ENCODE measurements at places on chromosomes 3 and 15.

DNA sequence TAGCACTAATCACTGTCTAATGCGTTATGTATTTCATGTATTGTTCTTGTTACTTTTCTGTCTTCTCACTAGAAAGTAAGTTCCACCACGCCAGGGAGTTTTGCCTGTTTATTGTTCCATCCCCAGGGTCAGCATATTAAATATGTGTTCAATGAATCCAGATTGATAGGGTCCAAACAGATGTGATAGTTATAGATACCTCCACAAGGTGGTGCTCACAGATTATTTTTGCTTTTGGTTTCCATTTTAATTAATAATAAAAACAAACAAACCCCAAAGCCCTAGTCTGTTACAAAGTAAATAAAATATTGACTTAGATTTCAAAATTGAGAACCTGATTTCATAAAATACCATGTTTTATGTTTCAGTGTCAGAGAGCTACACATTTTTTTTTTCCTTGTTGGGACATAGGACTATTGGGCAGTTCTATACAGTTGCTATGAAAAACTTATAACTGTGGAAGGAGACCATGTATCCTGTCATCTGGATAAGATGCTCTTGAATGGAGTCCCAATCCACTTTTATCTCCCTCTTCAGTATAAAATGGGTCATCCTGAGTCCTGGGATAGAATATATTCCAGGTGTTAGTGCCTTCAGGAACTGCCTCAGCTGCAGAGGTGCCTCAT is 12.4 kb downstream of the OTOL1 start:
- ATAC-seq: no peak

DNA sequence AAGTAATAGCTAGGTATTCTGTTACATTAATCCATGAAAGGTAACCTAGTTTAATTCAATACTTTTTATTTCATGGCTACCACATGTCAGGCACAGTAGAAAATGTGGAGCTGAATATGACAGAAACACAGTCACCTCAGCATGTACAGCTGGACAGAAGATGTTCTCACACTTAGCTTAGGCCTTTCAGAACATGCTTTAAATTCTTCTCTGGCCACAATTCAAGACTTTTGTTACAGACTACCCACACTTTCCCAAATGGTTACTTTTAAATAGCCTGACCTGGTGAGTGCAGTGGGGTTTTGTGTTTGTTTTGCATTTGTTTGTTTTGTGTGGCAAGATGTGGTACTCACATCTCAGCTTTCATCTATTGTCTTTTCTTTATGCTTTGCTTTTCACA is 1079.5 kb downstream of the IGSF11 start:
- no peak for ATAC-seq

GRCh38 chr3:164306042-164306441 is 772.3 kb downstream of the SI start:
- ATAC-seq: no peak

DNA sequence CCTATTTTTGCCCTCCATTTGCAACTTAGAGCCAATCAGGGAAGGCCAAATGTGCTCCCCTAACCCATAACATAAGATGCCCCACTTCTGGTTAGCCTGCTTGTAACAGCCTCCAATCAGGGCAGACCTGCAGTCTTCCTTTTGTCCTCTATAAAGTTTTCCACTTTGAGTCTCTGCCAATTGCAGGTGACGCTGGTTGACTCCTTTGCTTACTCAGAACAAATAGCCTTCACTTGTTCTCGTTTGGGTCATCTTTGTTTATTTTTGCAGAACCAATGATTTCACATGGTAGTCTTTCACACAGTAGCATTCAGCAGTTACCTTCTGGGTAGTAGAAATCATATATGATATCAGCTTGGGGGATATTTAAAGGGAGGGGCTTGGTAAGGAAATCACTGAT is 225.6 kb downstream of the MINAR1 start:
- no peak for ATAC-seq

GRCh38 chr15:68843425-68844311 is 23.0 kb upstream of the ANP32A start:
- ATAC-seq: peak; percentile 25

- peak; percentile 27 for ATAC-seq
Observed at GRCh38 chr3:194395778-194396538, 3.1 kb downstream of the GP5 start.
